ENCODE measurements at places on chromosomes 2 and 18. TPM values are rescaled to one million over a fixed set of nuclear protein-coding genes. Genes with fewer than 3 reads are reported as not detected.

GRCh38 chr2:96954011-96954846 lies 32.2 kb downstream of the FAM178B start:
- no peaks in the 10 kb centered on the region for H3K4me1 ChIP-seq
- H3K27me3 ChIP-seq = no peaks in the 10 kb centered on the region
- H3K27ac ChIP-seq = no peak overlapping the region
- H3K4me3 ChIP-seq = no peak overlapping the region
- no peaks in the 10 kb centered on the region for H3K36me3 ChIP-seq

Gene ASTL
- not detected for total RNA-seq

Gene SERPINB10
- not detected for total RNA-seq

GRCh38 chr2:126600742-126601141 lies 55.2 kb upstream of the GYPC start:
- H3K27ac ChIP-seq = no peak overlapping the region
- no peak overlapping the region for H3K4me3 ChIP-seq
- no peaks in the 10 kb centered on the region for H3K27me3 ChIP-seq
- DNase-seq = no peak
- H3K4me1 ChIP-seq = no peaks in the 10 kb centered on the region

Gene ODC1
- 72.0 TPM for total RNA-seq

DNA sequence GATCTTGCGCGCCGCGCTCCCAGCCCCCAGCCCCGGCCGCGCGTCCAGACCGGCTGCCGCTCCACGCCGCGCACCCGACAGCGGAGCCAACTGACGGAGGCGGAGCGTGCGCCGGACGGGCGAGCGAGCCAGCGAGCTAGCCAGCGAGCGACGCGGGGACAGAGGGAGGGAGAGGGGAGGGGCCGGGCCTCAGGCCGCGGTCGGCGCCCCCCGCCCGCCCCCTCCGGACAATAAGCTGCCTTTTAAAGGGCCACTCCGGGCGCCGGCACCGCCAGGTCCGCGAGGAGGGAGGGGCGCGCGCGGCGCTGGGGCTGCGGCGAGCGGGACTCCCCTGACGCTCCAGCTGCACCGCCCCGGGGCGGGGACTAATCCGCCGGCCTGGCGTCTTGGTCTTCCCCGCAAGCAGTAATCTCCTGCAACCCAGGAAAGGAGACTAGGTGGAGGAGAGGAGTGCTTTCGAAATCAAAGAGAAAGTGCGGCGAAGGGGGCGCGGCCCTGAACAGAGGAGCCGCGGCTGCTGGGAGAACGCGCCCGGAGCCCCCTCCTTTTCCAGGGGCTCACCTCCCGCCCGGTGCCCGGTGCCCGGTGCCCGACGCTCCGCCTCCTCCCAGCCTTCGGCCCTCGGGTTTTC lies at the start of gene BIN1:
TSS of gene BIN1 (minus strand) at position 164 of the 631 bp plus-strand sequence. CDS start 211 bp downstream, outside the sequence.
- H3K36me3 ChIP-seq = no peaks in the 10 kb centered on the region
- H3K4me1 ChIP-seq = peaks cover 20% of the 10 kb centered on the region
- H3K27ac ChIP-seq = peak within 1 kb of the TSS; percentile 40
- no peaks in the 10 kb centered on the region for H3K27me3 ChIP-seq
- H3K4me3 ChIP-seq = peak within 1 kb of the TSS; percentile 79

DNA sequence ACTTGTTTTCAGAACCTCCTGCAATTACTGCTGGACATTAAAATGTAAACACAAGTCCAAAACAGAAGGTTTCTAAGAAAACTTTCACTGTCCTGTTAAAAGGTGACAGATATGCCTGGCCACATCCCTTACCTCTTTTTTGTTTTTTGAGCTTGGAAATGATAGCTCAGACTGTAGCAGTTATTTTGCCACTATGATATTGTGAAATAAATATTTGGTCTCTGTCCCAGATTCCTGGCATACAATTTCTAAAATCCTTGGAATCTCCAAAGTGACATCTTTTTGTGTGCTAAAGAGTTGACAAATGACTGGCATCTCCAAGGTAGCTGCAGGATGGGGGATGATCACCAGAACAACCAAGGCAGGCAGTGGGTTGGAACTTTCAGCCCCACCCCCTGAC lies 16.8 kb downstream of the TPGS2 start:
- no peak for DNase-seq
- H3K27ac ChIP-seq = no peak overlapping the region
- no peak overlapping the region for H3K4me3 ChIP-seq
- H3K4me1 ChIP-seq = peaks cover 8% of the 10 kb centered on the region
- H3K27me3 ChIP-seq = no peaks in the 10 kb centered on the region

Gene PSMD14
- 33.2 TPM for total RNA-seq

GRCh38 chr2:206707164-206707701 lies 11.0 kb downstream of the DYTN start:
- H3K4me3 ChIP-seq = no peak overlapping the region
- H3K27me3 ChIP-seq = no peaks in the 10 kb centered on the region
- no peak overlapping the region for H3K27ac ChIP-seq

Gene PAIP2B
- 11.6 TPM for total RNA-seq

- no peaks in the 10 kb centered on the region for H3K36me3 ChIP-seq
- peaks cover 5% of the 10 kb centered on the region for H3K4me1 ChIP-seq
- DNase-seq = no peak
- no peak overlapping the region for H3K27ac ChIP-seq
These were observed 77.1 kb upstream of the CTAGE1 start for GRCh38 chr18:22494771-22495170.

GRCh38 chr18:53115876-53116585 lies 776.0 kb downstream of the DCC start:
- DNase-seq = no peak
- no peaks in the 10 kb centered on the region for H3K27me3 ChIP-seq
- no peak overlapping the region for H3K27ac ChIP-seq
- no peaks in the 10 kb centered on the region for H3K36me3 ChIP-seq
- H3K4me1 ChIP-seq = no peaks in the 10 kb centered on the region
- no peak overlapping the region for H3K4me3 ChIP-seq
